ENCODE measurements at places on chromosomes 4 and X. TPM values are rescaled to one million over a fixed set of nuclear protein-coding genes. Genes with fewer than 3 reads are reported as not detected.

BMX gene
- 1.8 TPM for total RNA-seq

TRIM75 gene
- total RNA-seq: not detected

FGF5 gene
- total RNA-seq: 0.30 TPM

HGFAC gene
- total RNA-seq: 0.38 TPM

GRCh38 chrX:74232859-74233258 lies 71.1 kb upstream of the ZCCHC13 start:
- DNase-seq: no peak

GRCh38 chrX:136692271-136692670 lies 44.3 kb downstream of the CD40LG start:
- DNase-seq: no peak

- DNase-seq: no peak
These were observed 66.5 kb upstream of the IL1RAPL1 start for GRCh38 chrX:28520786-28521185.

DNA sequence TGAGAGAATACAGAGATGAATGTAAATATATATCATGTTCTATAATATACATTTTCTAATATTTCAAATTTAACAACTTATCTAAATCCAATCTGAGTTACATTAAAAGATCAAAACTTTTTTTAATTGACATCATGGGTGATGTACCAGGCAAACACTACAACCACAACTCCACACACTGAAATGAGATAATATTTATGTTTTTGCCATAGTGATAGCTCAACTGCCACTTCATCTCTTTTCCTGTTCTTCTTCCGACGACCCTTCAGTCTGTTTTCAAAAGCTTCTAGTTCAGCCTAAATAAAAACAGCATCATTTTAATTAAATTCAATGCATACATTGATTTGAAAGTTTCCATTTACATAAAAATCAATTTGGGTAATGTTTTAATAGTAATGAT lies 10.2 kb upstream of the CORIN start:
- DNase-seq: no peak

GRCh38 chr4:127049526-127049925 lies 583.2 kb upstream of the INTU start:
- DNase-seq: no peak

GRCh38 chrX:98299785-98300184 lies 1416.1 kb downstream of the RPA4 start:
- no peak for DNase-seq

DNA sequence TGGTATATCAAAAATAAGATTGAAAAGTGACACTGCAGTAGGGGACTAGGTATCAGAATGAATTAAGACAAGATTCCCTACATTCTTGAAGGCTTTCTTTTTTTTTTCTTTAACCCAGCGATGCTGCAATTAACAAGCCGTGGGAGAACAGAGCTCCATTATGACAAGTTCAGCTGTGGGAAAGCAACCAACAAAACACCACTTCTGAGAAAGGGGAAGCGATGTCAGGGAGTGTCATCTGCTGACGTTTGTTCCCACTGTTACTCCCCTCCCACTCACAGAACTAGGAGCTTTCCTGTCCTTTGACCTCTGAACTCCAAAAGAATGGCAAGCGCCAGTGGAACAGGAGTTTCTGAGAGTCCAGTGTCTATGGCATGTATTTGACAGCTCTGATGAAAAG lies 90.2 kb upstream of the SLITRK2 start:
- no peak for DNase-seq

GRCh38 chr4:1213336-1213995 lies 35.5 kb downstream of the CTBP1 start:
- DNase-seq: no peak

DNA sequence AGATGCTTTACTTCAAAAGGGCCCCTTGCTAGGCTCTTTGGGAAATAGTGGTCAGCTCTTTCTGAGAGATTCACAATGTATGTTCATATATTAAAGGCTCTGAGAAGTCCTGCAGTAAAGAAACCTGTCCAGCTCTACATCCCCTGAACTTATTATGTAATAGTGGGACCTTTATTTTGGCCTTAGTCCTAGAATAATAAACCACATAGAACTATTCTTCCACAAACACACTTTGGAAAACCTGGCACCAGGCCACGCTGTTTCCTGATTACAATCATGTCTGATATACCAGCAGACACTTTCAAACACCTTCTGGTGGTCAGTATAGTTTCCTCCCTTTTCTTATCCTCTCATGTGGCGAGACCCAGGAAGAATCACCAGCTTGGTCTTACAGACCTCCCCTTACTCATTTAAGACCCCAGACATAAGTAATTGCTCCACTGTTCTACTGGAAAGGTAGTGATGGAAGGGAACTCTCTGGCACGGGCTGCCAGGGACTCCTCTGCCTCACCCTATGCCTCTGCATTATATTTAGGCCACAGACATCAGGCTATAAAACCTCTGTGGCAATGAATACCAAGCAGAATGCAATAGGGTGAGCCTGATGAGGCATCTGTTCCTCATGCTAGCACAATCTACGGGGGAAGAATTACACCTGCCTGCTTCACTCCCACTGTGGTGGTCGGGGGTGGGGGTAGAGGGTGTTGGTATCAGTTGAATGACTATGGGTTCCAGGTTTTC lies 5.7 kb upstream of the PPEF1 start:
- no peak for DNase-seq

- DNase-seq: no peak
These were observed 151.0 kb downstream of the NHS start for GRCh38 chrX:17525762-17526555.

GRCh38 chr4:87953826-87954225 lies 21.7 kb upstream of the SPP1 start:
- DNase-seq: no peak

DNA sequence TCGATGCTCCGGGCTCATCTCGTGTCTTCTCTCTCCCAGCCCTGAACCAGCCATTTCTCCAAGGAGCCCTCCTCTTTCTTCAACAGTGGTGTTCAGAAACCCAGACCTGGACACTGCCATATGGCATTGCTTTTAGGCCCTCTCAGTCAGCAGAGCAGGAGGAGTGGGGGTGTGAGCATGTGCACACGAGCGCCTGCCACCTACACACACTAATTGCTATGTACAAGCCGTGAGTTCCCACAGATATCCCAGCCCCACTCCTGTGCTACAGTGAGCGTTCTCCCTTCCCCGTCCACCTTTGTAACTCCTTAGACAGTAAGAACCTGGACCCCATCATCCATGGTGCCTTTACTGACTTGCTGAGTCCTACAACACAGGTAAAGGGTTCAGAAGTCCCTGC lies 53.8 kb downstream of the TNIP2 start:
- DNase-seq: no peak

DNA sequence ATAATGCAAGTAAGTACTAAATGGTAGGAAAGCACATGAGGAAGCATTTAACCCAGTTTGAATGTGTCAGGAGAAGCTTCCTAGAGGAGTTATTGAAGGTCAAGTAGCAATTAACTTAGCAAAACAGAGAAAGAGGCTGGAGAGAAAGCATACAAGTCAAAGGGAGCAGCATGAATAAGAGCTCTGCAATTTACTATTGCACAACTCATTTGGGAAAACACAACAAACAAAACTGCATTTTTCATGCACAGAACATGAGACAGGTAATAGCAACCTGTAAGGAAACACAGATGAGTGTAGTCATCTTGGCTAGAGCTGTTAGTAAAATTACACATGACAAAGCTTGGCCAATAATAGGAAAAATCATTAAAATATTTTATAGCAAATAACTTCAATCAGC lies 538.1 kb downstream of the PPP4R3C start:
- DNase-seq: no peak

DNA sequence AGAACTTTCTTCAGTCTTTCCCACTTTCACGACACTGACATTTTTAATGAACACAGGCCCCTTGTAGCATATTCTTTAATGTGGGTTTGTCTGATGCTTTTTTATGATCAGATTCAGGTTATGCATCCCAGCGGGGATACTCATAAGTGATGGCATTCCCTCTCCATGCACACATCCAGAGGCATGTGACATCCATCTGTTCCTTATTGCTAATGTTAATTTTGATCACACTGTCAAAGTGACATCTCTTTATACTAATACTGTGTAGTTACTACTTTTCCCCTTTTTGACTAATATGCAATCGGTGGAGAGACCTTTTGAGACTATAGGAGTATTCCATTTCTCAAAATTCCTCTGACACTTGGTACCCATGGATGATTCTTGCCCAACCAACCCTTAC lies 43.8 kb upstream of the HS3ST1 start:
- no peak for DNase-seq

DNA sequence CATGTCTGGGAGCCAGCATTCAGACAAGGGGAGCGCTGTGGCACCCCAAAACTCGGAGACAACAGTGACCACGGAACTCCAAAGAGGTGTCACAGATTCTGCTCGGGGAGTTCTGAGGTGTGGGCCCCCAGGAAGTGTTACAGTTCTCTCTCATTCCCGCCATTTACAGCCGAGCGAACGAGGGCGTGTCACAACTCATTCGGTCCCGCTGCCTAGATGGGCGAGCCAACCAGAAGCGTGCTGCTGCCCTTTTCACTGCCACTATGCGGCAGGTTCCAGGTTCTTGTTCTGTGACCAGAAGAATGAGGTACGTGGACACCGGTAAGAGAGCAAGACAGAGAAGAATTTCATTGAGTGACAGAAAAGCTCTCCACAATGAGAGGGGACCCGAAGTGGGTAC lies 1370.6 kb upstream of the AGA start:
- DNase-seq: no peak

All from cardiac septum (tissue), 1 donor.